Stimulated activated naive CD4-positive, alpha-beta T cell treated with Interleukin-2 at 50 U/mL for 16 hours (primary cell): ENCODE measurements at places on chromosomes 5 and 9.

DNA sequence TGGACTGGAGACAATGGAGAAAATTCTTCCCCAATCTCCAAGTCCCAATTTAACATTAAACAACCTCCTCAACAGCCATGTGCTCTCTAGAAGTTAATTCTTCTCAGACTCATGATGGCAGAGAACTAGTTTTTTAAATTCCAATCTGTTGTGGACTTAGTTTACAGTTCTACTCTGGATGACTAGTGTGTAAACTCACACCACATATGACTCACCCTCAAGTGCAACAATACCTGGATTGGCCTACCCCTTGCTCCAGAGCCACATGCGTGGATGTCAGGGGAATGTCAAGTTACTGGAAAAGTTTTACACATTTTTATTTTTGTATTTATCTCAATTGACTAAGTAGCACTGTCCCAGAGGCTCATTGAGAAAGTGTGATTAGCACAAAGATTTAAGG is 136.0 kb upstream of the EFNA5 start:
- no peak for DNase-seq

DNA sequence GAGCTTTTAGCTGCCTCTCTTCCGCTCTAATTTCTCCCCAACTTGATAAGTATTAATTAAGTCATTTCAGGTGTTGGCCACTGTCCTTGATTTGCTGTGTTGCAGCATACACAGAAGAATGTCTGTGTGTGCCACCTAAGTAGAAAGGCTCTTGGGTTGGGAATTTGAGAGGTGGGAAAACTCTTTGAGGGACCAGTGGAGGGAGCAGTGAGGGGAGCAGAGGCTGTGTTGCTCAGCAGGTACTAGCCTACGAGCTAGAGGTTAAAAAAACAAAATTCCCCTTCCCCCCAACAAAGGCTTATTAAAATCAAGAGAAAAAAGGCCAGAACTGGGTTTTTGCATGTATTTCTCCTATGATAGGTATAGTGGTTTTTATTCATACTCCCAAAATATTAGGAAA is 20.9 kb downstream of the RPS23 start:
- no peak for DNase-seq

- DNase-seq = no peak
Observed at GRCh38 chr9:123208626-123209174, 59.7 kb downstream of the STRBP start.

- no peak for DNase-seq
Observed at GRCh38 chr5:179154346-179154990, 94.3 kb downstream of the ZNF354C start.

DNA sequence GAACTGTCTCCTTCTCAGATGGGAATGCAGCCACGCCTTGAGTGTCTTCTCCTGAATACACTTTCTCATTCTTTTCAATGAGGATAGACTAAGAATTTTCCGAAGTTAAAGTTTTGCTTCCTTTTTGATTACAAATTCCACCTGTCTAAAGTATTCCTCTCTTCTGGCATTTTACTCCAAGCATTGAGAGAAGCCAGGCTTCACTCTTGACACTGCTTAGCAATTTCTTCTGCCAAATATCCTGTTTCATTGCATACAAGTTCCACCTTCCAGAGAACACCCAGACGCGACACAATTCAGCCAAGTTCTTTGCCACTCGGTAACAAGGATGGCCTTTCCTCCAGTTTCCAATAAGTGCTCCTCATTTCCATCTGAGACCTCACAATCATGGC is 35.6 kb upstream of the COL5A1 start:
- DNase-seq = no peak

- no peak for DNase-seq
Observed at GRCh38 chr9:113957351-113957750, 81.2 kb downstream of the ZNF618 start.

- no peak for DNase-seq
Observed at GRCh38 chr9:346111-346571, 131.5 kb downstream of the DOCK8 start.

GRCh38 chr9:71990466-71990865 is 69.9 kb downstream of the C9orf57 start:
- no peak for DNase-seq

GRCh38 chr5:54495027-54495426 is 22.5 kb upstream of the SNX18 start:
- DNase-seq = no peak

DNA sequence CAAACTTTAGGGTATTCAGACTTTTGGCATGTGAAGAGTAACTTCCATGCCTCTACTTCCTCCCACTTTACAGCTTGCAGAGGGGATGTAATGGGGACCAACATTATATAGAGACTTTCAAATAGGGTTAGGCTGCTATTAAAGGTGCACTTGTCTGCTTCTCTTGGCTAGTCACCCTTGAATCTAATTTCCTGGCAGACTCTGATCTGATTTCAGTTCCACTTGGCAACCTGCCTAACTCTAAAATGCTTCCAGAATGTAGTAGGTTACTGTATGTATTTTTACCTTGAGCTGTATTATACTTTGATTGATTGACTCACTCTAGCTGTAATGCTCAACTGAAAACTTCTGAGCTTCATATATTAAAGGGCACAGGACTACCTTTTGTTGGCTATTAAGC is 693.4 kb downstream of the KCTD16 start:
- no peak for DNase-seq

DNA sequence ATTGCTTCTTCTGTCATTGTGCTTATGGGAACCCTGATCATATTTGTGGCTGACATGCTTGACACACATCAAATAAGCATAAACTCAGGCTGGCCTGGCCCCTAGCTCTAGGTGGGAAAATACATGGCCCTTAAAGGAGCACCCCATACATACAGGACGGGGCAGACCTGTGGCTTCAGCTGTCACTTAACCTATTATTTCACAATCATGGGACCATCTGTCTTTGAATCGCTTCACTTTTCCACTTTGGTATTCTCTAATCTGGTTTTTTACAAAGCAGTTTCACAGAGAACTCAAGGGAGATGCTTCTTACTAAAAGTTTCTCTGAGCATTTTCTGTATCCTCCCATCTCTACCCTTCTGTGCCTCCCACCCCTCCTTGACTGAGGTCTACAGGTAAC is 34.6 kb upstream of the LRRTM2 start:
- no peak for DNase-seq

DNA sequence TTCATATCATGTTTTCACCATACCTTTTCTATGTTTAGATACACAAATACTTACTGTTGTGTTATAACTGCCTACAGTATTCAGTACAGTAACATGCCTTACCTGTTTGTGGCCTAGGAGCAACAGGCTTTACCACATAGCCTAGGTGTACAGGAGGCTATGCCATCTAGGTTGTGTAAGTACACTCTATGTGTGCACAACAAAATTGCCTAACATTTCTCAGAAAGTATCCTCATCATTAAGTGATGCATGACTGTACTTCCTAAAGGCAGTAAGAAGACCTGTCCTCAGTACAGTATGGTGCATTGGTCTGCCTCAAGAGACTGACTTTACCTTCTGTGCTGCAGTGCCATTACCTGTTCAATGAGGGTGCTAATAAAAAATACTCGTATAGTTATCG is 7.9 kb downstream of the TXN start:
- DNase-seq = no peak

DNA sequence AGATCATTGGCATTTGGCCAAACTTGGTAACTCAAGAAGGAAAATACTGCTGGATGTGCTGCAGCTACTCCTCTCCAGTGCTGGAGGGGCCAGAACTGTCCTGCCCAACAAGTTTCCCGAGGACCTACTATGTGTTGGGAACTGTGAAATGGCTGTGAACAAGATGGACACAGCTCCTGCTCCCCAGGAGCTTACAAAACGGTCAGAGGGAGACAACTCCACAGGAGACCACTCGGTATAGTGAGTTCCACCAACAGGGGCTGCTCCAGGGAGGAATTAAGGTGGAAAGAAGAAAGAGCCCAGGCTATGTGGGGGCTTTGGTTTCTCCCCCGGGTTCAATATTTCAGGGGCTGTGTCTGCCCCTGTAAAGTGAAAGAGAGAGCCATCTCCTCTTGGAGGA is 78.8 kb downstream of the GNA14 start:
- DNase-seq = no peak

- no peak for DNase-seq
Observed at GRCh38 chr9:1039589-1039988, 10.6 kb upstream of the DMRT2 start.
